Ureter (tissue), 1 donor: ENCODE measurements at places on chromosomes 1 and 21. TPM values are rescaled to one million over a fixed set of nuclear protein-coding genes. Genes with fewer than 3 reads are reported as not detected.

Gene UBL4B
- total RNA-seq, result not detected

Gene KCNJ6
- not detected for total RNA-seq

Gene RGSL1
- not detected for total RNA-seq

Gene SPRR2G
- not detected for total RNA-seq

Gene TTC22
- total RNA-seq, result 14.9 TPM

Gene S100B
- total RNA-seq, result 3.0 TPM

Gene B3GALT5
- total RNA-seq, result 21.9 TPM

Gene TRABD2B
- total RNA-seq, result 4.6 TPM

DNA sequence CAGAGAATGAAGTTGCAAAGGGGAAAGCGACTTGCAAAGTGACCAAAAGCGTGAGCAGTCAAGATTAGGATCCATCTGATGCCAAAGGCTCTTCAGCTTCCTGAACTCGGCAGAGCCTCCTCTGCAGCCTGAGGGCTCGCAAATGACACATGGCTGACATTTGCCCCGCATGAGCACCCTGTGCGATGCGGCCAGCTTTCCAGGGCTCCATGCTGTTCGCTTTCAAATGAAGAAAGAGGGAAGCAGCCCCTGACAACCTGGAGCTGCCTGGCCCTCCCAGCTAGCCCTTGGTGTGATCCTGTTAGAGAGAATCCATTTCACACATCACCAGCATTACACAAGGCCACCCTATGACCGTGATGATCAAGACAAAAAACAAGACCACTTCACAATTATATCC lies 20.2 kb upstream of the FAM131C start:
- no peak for DNase-seq

GRCh38 chr1:237740846-237741245 lies 149.9 kb downstream of the ZP4 start:
- no peak for DNase-seq

DNA sequence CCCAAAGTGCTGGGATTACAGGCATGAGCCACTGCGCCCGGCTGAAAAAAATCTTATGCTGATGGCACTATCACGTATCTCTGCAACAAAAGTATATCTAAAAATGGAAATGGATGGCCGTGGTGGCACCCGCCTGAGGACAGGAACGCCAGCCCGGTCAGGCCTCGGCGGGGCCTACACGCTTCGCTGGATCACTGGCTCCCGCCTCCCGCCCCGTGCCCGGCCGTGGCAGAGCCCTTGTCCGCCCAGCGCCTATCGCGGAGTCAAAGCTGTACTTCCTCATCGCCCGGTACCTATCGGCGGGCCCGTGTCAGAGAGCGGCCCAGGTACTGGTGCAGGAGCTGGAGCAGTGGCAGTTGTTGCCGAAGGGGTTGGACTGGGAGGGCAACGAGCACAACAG lies 28.8 kb upstream of the PDPN start:
- DNase-seq, result no peak

DNA sequence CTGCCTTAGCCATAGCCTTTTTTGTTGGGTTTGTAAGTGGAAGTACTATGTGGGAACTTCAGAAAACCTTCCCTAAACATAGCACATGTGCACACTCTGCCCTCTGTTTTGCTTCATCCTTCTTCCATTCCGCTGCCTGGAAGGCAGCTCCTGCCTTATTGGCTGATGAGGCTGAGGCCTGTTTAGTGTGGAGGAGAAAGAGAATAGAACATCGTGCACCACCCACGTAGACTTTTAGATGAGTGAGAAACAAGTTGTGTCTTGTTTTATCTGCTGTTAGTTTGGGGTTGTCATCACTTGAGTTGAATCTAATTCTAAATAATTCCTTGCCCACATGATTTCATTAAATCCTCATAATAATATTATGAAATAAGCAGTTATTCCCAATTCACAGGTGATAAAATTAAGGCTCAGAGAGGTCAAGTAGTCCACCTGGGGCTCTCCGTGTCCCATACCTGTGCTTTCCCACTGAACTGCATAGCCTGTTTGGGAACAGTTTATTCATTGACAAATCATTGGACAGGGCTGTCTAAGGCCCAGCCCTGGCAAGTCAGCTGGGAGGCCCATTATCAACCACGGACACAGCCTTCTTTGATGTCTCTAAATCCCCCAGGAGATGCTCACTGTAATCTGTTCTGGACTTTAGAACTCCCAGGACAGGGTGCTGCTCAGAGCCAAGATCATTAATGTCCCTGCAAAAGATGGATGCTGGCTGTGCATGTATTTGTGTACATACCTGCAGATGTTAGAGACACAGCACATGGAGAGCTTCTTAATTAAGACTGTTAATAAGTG lies 93.0 kb downstream of the ABCA4 start:
- DNase-seq, result no peak

DNA sequence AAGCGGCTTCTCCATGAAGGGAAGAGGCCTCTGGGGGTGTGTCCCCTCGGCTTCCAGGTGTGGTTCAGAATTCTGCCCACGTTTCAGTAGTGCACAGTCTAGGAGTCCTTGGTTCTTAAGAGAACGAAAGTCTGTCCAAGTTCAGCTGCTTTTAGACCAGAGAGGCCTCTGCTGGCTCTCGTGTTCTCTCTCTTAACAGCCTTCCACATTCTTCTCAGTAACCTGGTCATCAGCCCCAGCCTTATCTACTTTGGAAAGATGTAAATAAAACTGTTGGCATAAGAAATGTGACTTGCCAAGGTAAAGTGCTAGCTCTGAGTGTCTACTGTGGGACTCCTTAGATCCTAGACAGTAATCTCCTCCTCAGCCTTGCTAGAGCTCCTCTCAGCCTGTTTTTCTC lies 15.3 kb upstream of the STUM start:
- no peak for DNase-seq

DNA sequence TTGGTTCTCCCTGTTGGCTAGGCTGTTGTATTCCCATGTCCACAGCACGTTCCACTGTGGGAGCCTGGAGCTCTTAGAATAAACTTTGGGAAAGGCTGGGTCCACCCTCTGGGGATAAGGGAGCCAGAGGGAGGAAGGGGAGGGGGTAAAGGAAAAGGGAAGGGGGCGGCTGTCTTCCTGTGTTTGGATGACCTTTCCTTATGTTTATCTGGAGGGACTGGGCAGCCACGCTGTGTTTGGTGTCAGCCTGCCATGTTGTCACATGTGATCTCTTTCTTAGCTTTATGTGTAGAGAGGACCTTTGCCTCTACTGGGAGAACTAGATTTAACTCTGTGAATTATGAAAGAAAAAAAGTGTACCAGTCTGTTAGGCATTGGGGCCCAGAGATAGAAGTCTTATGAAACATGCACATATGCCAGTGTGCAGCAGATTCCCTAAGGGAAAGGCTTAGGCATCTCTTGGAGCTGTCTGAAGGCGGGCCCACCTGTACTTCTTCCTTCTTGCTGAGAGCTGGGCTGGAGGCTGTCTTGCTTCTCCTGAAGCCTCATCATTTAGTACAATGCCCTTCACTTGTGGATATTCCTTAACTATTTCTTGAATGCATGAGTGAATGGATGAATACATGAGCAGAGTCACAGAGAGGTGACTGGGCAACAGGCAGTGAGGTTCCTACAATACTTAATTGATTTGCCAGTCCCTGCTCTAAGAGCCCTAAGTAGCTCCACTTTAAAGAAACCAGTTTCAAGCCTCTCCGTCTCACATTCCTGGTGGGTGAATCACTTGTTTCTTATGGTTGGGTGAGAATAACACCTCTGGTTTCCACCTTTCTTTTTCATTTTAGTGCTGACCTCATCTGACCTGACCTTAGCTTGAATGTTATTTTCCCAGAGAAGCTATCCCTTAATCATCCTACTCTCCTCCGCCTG lies 62.5 kb upstream of the ARHGAP29 start:
- DNase-seq, result no peak

- DNase-seq, result peak; percentile 51
Observed at GRCh38 chr1:50332941-50333594, 90.2 kb downstream of the DMRTA2 start.

DNA sequence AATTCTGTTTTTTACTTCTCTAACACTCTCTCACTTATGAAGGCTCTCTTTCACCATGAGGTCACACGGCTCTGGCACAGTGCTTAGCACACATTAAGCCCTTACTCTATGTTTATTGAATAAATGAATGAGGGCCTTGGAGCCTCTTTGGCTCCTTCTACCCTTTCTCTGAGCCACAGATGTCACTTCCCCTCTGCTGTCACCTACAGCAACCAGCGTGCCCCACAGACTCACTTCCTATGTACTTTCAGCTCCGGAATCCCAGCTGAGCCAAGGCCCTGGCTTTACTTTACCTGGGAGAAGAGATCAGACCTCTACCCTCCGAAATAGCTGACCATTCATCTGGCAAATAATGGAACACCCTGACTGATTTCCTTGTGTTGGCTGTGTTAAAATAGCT lies 53.7 kb upstream of the HMCN1 start:
- no peak for DNase-seq

GRCh38 chr21:34790834-34791233 lies 122.0 kb downstream of the CLIC6 start:
- no peak for DNase-seq

DNA sequence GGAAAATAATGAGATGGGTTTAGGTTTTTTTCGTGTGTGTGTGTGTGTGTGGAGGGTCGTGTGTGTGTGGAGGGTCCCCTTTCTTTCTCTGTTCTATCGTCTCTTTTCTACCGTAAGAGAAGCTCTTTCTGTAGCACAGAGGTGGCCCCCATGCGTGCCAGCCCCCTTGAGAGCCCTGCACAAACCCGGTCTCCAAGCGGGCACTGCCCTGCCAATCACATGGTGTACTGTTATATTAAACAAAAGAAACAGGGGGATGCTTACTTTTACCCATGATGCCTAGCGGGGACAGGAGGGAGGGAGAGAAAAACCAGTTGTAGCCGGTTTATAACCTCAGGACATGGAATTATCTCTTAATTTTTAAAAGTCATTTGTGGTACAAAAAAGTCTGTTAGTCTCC lies 41.0 kb downstream of the GATAD2B start:
- DNase-seq, result no peak

- DNase-seq, result no peak
Observed at GRCh38 chr1:8858888-8859706, 19.4 kb downstream of the ENO1 start.
